ENCODE measurements at places on chromosomes 5 and 9. TPM values are rescaled to one million over a fixed set of nuclear protein-coding genes. Genes with fewer than 3 reads are reported as not detected.
A peak's percentile ranks its signal among the peaks of the same experiment; 100 is the strongest.

The PCDHGA3 gene
- total RNA-seq, result 0.92 TPM

GRCh38 chr9:115013998-115014397 lies 83.6 kb upstream of the TNFSF8 start:
- DNase-seq, result peak; percentile 72

The NEUROG1 gene
- not detected for total RNA-seq

The EIF4E1B gene
- total RNA-seq, result 1.1 TPM

DNA sequence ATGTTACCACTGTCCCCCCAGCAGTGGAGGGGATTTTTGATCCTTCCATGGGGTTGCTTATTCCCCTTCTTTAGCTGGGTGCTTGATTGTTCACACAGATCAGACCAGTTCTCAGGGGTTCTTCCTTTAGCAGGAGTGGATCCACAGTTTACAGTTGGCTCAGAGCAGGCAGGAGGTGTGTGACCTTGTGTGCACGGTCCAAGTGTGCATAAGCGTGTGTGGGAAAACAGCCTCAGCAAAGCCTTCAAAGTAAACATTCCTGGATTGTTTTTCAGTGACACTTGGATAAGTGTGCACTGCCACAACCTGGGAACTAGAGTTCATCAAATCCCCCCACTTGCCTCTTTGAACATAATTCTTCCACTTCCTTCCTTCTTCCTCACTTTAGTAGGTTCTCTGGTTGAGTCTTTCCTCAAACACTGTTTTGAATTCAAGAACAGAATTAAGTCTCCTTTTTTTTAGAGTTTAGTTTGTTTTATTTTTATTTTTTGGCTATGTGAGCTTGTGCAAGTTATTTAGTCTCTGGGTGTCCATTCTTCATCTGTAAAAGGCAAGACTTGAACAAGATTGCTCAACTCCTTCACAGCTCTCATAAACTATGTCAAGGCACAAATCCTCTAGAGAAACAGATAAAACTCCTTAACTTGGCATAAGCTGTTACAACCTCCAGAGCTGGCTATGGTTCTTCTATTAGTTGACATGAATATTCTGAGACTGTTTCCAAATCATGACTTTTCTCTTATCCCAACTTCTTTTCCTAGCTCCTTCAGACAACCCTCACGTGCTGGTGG lies 78.0 kb downstream of the OSMR start:
- no peak for DNase-seq

DNA sequence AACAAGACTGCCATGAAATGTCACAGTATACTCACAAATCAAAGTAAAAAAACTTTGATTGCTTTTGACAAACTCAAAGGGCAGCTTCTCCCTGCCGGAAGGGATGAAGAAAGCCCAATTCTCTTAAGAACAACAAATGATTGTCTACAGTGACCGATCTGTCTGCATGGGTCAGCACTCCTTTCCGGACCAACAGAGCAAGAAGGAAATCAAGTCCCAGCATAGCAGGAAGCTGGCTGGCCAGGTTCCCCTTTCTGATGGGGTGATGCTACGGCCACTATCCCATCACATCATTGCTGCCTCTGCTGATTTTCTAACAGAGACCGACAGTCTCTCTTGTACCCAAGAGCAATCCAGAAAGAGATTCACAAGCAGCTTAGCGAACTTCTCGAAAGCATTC lies 692 bp downstream of the C1QTNF3 start:
- DNase-seq, result no peak

- DNase-seq, result no peak
These were observed 43.8 kb downstream of the NDFIP1 start for GRCh38 chr5:142152384-142152732.

- no peak for DNase-seq
These were observed 180.8 kb upstream of the NUDT12 start for GRCh38 chr5:103743421-103743820.

DNA sequence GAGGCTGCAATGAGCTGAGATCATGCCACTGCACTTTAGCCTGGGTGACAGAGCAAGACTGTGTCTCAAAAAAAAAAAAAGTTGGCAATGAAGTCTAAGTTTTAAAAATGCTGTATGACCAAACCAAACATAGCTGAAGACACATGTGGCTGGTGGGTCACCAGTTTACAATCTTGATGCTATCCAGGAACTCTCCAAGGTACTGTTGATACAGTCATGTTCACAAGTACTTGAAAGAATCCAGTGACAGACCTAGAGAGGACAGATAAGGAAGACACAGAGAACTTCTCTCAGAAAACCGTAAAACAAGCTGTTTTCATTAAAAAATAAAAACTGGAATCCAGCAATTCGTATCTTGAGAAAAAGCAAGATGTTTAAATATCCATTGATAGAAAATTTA lies 95.7 kb downstream of the ACTBL2 start:
- DNase-seq, result no peak

The PRDM9 gene
- total RNA-seq, result not detected

- DNase-seq, result peak; percentile 69
These were observed 31.1 kb upstream of the FGF1 start for GRCh38 chr5:142716963-142717362.

- no peak for DNase-seq
These were observed 83.4 kb downstream of the LPAR1 start for GRCh38 chr9:110954822-110955291.

DNA sequence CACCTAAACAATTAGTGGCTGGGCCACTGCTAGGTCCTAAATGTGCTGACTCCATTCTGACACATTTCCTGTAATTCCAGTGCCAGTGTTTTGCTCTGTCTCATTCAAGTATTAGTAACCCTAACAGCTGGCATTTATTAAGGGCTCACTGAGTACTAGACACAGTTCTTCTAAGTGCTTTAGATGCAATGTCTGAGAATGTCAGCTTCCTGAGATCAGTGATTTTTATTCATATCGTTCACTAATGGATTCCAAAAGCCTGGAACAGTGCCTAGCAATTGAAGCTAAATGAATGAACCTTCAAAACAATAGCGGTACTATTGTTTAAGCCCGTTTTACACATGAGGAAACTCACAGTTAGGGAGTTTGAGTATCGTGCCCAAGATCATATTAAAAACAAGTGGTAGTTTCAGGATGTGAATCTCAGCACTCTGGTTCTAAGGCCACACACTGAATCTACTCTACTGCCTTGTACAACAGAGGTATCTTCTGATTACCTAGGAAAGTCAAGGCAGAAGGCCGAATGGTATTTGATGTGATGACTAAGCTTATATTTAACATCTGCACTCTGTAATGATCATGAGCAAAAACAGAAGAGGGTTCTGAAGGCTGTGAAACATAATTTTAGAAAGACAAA lies 304.0 kb downstream of the PJA2 start:
- no peak for DNase-seq

DNA sequence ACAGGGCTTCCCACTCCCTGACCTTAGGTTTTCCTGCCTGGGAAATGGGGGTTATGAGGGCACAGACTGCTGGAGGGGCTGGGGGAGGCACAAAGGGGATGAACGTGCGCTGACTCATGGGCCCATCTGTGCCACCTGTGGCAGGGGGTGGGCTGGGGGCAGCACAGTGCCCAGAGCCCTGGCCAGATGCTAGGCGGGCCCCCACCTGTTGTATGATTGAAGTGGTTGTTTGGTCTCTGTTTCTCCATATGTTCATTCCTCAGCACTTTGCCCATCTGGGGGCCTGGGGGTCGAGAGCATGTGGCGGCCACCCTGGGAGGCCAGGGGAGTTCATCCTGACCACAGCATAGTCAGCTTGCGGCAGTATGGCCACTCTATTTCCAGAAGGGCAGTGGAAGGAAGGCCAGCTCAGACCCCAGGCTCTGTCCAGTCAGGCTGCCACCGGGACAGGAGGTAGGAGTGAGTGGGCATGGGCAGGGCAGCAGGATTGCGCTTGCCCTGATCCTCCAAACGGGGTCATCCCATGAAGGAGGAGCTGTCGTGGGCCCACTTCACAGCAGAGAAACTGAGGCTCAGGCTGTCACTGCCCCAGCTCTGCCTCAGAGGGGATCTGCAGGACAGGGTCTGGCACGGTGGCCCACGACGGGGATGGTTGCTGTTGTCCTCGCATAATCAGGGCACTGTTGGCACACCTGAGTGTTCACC lies 841 bp upstream of the NINJ1 start:
- no peak for DNase-seq

The CCDC127 gene
- total RNA-seq, result 6.3 TPM

DNA sequence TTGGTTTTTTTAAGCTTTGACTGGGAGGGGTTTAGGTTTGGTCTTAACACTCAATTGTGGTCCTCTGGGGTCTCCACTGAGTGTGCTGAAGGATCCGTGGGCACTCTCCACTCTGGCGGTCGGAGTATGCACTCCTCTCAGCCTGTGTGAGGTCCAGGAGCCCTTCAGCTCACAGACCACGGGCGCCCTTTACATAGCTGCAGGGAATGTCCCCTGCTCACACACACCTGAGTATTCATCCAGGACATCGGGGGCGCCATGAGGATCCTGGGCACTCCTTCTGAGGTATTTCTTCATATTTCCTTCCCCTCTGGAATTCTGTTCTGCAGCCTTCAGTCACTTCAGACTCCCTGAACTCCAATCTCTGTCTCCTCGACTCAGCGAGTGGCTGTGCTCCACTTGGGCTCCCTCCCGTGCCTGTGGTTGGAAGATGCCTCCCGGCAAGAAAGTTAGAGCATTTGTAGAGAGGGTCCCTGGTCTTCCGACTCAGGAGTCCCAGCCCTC lies 12.5 kb downstream of the TRIP13 start:
- DNase-seq, result no peak

DNA sequence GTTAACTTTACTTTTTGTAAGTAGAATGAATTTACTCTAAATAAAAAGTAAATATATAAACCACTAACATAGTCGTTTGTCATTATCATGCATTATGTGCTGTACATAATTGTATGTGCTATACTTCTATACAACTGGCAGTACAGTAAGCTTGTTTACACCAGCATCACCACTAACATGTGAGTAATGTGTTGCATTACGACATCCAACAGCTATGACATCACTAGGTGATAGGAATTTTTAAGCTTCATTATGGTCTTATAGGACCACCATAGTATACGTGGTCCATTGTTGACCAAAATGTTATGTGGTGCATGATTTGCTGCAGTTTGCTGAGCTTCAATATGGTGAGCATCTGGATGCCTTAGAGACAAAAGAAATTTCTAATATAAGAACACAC lies 819.1 kb upstream of the GRAMD2B start:
- no peak for DNase-seq

- DNase-seq, result no peak
These were observed 47.3 kb downstream of the FSTL4 start for GRCh38 chr5:133564921-133565565.

The TEK gene
- total RNA-seq, result 2.5 TPM

DNA sequence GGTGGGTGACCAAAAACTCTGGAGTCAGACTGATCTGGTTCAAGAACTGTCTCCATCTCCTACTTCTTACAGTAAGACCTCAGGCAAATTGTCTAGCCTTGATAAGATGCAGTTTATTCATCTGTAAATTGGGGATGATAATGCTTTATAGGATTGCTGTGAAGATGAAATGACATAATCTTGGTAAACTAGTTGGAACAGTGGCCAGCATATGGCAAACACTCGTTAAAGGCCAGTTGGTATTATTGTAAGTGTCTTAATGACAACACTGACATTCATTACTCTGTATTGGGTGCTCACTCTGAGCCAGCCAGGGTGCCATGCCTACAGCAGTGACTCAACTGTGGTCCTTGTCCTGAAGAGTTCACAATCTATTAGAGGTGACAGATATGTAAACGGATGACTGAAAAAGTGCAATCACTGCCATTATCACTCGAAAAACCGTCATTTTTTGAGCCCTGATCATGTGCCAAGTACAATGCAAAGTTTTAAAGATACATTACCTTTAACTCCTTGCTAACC lies 84.9 kb upstream of the HSPA9 start:
- no peak for DNase-seq

GRCh38 chr9:121309833-121310425 lies 42.0 kb downstream of the GSN start:
- DNase-seq, result no peak

The SOHLH1 gene
- not detected for total RNA-seq

The FBP1 gene
- total RNA-seq, result 5.7 TPM

The PCDHGA2 gene
- 0.66 TPM for total RNA-seq

- no peak for DNase-seq
These were observed 31.1 kb downstream of the ATP6V0E1 start for GRCh38 chr5:173014671-173015070.

- DNase-seq, result no peak
These were observed 137.2 kb downstream of the MTX3 start for GRCh38 chr5:79853676-79854418.

GRCh38 chr5:103391659-103392058 lies 133.1 kb downstream of the MACIR start:
- DNase-seq, result no peak

DNA sequence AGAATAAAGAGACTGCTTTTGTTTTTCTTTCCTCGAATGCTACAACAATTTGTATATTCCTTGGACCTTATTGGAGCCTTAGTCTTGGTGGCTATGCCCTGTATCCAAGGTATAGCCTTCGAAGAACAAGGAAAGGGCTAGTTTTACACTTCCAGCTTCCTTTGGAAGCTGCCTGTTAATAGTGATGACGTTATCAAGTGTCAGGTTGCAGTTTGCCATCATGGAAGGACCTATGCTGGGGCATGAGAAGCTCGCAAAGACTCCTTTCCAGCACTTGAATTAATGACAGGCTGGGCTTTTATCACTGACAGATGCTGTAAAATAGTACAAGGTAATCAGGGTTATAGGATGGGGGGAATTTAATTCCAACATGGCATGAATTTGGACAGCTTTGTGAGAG lies 157.9 kb downstream of the KDM4C start:
- no peak for DNase-seq

- DNase-seq, result peak; percentile 49
These were observed 30.4 kb downstream of the JADE2 start for GRCh38 chr5:134555890-134556311.

DNA sequence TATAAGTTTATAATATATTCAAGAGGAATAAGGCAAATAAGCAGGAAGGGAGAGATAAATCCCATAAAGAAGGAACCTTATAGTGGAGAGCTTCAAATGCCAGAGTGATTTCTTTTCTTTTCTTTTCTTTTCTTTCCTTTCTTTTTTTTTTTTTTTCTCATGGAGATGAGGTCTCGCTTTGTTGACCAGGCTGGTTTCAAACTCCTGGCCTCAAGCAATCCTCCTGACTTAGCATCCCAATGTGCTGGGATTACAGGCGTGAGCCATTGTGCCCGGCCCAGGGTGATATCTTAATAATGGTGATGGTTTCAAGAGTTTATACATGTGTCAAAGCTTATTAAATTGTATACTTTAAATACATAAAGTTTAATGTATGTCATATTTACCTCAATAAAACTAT lies 19.6 kb upstream of the FOCAD start:
- DNase-seq, result no peak

GRCh38 chr5:80348171-80348570 lies 28.4 kb downstream of the SPZ1 start:
- no peak for DNase-seq

Data from WTC11 (cell line).